Activated naive CD4-positive, alpha-beta T cell treated with anti-CD3 and anti-CD28 coated beads, Interleukin-2, amount 10 ng/mL, durations not matched to agents 7 days and 5 days (primary cell): ENCODE measurements at places on chromosomes 5 and 9.

DNA sequence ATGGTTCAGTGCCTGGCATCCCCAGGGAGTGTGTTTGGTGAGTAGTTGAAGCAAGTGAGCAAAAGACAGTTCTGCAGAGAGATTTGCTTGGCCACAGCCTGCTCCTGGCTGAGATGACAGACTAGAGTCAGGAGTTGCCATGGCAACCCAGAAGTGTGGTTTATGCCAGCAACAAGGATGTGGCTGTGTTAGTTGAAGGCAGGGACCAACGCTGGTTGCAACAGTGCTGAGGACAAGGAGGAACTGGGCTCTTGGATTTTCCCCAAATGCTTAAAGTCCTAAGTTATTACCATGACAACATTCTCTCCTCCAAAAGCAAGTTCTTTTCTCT is 2.7 kb downstream of the NXNL2 start:
- DNase-seq: peak; percentile 75

DNA sequence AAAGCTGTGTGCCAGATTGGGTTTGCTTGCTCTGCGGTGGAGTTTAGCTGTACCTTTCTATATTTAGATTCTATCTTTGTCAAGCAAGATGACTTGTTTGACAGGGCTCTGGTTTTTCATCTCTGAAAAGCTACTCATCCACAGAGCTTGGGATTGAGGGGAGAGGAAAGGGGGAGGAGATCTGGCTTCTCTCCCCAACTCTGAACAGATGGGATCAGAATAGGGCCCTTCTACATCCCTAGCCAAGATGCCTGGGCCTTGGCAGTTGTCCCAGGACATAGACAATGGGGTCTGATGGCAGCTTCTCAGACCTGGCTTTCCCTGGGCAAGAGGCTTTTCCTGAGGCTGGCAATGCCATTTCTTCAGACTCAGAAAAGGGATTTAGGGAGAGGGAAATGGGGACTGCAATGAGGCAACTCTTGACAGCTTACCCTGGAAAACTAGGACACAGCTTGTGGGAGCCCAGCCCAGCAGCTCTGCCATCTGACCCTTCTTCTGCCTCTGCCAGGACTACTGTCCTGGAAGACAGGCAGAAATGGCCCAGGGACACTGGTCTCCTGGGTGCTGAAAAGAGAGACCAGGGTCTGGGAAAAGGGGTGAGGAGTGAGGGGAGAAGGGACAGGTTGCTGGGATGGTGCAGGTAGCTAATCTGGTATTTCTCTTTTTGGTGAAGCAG is 50.2 kb upstream of the ASTN2 start:
- DNase-seq: no peak

GRCh38 chr9:18394847-18395351 is 79.1 kb upstream of the ADAMTSL1 start:
- no peak for DNase-seq

DNA sequence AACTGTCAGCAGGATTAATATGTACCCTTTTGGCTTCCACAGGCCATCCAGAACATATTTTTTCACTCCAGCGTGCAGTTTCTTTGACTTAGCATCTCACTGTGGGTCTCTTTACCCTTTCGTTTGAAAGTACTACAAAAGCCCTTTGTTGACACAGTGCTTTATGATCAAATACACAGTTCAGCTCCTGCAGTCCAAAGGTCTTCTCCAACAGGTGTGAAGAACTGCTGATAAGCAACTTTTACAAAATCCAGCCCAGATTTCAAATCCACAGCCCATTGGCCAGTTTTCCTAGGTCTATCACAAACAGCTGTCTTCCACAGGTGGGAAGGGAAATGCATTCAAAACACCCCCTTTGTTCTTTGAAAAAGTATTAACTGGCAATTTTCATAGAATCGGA is 54.8 kb downstream of the MYO10 start:
- no peak for DNase-seq

DNA sequence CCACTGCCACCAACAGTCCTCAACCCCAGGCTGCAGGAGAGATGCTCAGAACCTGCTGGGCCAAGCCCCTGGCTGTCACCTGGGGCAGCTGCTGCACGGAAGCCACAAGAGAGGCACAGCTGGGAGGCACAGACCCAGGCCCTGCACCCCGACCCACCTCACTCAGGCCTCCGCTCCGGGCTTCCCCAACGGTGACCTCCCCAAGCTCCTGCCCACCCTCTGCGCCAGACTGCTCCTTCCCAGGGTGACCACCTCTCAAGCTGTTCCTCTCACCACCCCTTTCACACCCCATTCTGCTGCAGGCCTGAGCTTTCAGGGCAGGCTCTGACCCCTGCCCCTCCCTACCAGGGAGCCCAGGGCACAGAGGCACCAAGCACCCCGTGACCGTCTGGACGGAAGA is 33.0 kb downstream of the VAV2 start:
- no peak for DNase-seq

DNA sequence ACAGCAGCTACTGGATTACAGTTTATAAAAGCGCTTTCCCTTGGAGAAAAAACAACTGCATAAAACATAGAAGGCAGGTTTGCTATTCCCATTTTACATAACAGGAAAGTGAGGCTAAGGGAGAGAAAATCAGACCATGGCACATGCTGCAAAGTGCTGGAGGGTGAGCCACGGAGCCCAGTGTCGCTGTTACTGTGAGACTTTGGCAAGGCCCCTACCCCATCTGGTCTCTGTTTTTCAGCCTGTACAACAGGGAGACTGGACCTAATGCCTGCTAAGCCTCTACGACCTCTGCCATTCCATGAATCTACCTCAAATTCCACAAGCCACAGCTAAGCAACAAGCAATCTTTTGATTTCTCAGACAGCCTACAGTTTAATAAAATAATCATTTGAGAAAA is 139.2 kb downstream of the GABBR2 start:
- no peak for DNase-seq

DNA sequence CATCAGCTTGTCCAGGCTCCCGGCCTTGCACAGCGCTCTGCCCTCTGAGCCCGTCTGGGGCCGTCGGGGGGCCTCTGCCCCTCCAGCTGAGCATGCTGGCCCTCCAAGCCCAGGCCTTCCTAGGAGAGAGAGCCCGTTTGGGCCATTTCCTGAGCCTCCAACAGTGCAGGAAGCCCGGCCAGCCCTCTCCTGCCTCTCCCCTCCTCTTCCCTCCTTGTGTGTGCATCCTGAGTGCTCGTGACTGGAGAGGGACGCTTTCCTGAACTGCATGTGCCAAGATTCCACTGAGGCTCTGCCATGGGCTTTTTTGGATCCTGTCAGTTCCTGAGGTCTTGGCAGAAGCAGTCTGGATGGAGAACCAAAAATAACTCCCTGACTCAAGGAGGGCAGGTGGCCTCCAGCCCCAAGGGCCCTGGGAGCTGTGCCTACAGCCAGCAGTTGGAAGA is 15.6 kb downstream of the OLFM1 start:
- no peak for DNase-seq
